ENCODE measurements at places on chromosomes 7 and 10.

DNA sequence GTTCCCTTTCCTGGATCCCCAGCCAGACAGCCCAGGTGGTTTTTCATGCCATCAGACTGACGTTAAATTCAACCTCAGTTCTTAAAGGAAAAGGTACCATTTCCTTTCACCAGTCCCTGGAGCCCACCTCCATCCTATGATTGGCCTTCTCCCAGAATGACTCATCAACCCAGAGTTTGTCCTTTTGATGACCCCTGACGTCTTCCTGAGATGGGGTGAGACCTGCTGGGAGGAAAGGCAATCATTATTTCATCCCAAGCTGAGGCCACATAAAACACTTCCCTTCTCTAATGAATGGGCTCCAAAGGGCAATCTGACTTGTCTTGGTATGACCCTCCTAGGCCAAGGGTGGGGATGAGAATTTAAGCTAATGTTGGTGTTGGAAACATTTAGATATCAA lies 750.7 kb downstream of the SUGCT start:
- no peak overlapping the region for H3K4me3 ChIP-seq
- DNase-seq: no peak
- no peaks in the 10 kb centered on the region for H3K4me1 ChIP-seq
- no peaks in the 10 kb centered on the region for H3K36me3 ChIP-seq

DNA sequence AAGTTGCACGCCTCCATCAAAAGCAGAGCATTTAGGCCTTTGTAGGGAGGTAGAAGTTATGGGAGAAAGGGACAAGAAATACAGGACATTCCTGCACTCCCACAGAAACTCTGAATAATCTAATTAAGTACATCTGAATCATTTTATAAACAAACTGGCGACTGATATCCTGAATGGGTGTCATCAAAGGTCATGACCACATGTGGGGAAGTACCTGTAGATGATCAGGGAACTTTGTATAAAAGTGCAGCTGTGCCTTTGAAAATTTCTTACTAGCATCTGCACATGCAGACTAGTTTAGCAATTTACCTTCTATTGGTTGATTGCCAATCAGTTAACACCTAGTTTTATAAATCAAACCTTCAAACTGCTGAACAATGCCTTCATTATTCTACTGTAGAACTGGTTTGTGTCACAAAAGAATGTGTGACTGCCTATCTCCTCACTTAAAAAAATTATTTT lies 17.1 kb downstream of the STEAP4 start:
- no peaks in the 10 kb centered on the region for H3K4me1 ChIP-seq
- DNase-seq: no peak
- peaks cover 5% of the 10 kb centered on the region for H3K27me3 ChIP-seq
- H3K36me3 ChIP-seq: no peaks in the 10 kb centered on the region
- H3K4me3 ChIP-seq: no peak overlapping the region

GRCh38 chr7:7913504-7913903 lies 55.1 kb upstream of the GLCCI1 start:
- peaks cover 3% of the 10 kb centered on the region for H3K36me3 ChIP-seq
- H3K27ac ChIP-seq: no peak overlapping the region
- no peaks in the 10 kb centered on the region for H3K4me1 ChIP-seq
- no peak for DNase-seq

DNA sequence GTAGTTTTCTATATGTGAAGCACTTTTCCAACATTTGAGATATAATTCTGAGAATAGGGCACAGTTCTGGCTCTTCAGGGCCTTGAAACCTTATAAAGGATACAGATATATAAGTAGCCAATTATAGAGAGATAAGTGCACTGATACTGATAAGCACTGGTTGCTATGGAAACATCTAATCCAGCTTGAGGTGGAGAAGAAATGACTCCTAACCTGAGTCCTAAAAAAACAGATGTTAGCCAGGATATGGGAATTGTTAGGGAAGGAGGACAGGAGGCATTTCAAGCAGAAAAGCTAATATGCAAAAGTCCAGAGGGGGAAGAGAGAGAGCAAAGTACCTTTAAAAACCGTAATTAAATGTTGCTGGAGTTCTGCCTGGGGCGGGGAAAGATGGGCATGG lies 30.8 kb downstream of the STRIP2 start:
- H3K27me3 ChIP-seq: no peaks in the 10 kb centered on the region
- H3K27ac ChIP-seq: no peak overlapping the region
- DNase-seq: no peak
